Activated T-helper 9 cell treated with anti-CD3 and anti-CD28 coated beads, Interleukin-2, amount 50 U/mL, for 16 hours (primary cell): ENCODE measurements at places on chromosomes 6 and 20.

GRCh38 chr6:153373869-153374268, 242.8 kb upstream of the RGS17 start:
- no peak for DNase-seq

DNA sequence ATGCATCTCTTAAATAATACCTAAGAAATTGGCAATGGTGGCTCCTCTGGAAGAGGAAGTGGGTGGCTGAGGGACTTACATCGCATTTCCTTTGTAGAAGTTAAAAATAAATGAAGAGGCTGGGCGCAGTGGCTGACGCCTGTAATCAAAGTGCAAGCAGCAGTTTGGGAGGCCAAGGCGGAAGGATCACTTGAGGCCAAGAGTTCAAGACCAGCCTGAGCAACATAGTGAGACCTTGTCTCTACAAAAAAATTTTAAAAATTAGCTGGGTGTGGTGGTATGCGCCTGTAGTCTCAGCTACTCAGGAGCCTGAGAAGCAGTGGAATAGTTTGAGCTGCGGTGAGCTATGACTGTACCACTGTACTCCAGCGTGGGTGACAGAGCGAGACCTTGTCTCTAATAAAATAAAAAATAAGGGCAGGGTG, 12.2 kb upstream of the NCOA3 start:
- DNase-seq: no peak

- no peak for DNase-seq
Observed at GRCh38 chr6:17983730-17984129, 3.7 kb downstream of the KIF13A start.

DNA sequence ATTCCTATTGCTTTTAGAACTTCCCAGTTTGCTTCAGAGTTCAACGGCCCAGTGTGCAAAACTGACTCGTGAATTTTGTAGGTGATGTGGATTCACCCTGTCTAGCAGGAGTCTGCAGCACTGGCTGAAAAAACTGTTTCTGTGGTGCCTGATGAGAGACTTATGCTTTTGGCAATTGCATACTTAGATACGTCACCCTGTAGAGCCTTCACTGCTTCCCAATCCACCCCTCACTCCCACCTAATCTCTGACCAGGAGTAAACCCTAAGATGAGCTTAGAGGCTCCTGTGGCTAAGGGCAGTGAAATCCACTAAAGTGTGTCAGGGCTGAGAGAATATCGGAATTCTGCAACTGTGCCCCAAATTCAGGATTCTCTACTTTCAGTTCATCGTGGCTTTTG, 14.3 kb downstream of the RPP21 start:
- no peak for DNase-seq

- no peak for DNase-seq
Observed at GRCh38 chr6:129543981-129544380, 166.0 kb downstream of the ARHGAP18 start.

GRCh38 chr6:121847806-121848522, 412.5 kb downstream of the GJA1 start:
- DNase-seq: no peak

GRCh38 chr6:154683756-154684523, 49.3 kb upstream of the SCAF8 start:
- no peak for DNase-seq

- DNase-seq: no peak
Observed at GRCh38 chr6:23589811-23590210, 536.2 kb upstream of the NRSN1 start.

- peak; percentile 67 for DNase-seq
Observed at GRCh38 chr20:44959638-44960102, 527 bp downstream of the TOMM34 start.

DNA sequence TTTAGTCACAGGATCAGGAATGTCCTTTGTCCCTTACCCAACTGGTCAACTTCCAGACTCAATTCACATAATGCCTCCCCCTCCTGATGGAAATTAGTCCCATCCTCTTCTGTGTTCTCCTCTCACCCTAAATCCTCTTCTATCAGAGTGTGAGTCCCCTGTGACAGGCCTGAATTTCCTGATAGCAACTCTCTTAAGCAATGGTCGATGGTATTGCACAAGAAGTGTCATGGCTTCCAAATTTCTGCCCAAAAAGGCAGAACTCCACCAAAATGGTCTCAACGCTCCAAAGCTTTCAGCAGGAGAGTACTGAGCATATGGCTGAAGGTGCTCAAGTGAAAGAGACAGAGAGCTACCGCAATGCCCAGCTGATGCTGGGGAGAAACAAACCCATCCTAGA, 2.4 kb downstream of the PREP start:
- no peak for DNase-seq
